ENCODE measurements at places on chromosomes 12 and 14.

GRCh38 chr14:54797556-54797955, 105.1 kb downstream of the GCH1 start:
- no peak for DNase-seq

DNA sequence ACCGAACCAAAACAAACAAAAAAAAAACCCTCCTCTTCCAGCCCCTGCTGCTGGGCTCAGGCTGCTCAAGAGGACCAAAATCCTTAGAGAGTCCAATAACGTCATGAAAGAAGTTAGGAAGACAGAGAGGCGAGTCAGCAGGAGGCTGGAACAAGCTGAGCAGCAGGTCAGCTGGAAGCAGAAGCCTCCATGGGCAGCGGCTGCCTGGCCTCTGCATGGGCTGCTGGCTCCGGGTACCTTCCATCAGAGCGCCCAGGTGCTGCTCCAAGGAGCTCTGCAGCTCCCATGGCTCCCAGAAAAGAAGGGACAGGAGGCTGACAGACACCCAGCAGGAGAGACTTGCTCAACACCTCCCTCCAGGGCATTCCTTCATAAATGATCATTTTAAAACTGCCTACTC, 3.2 kb upstream of the KRT2 start:
- no peak for DNase-seq

GRCh38 chr12:68138480-68138879, 21.1 kb downstream of the IFNG start:
- no peak for DNase-seq

DNA sequence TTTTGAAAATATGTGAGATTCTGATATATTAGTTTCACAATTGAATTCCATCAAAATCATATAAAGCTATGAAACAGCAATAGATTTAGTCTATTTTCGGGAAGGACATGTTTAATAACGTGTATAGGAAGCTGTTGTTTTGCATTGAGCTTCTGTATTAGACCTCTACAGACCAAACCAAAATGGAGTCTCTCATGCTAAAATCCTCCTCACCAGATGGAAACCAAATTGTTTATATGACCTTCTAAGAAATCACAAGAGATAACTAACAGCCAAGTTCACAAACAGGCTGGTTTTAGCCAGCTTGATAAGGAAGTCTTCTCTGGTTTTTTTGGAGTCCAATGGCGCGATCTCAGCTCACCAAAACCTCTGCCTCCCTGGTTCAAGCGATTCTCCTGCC, 23.9 kb downstream of the L2HGDH start:
- DNase-seq: no peak

DNA sequence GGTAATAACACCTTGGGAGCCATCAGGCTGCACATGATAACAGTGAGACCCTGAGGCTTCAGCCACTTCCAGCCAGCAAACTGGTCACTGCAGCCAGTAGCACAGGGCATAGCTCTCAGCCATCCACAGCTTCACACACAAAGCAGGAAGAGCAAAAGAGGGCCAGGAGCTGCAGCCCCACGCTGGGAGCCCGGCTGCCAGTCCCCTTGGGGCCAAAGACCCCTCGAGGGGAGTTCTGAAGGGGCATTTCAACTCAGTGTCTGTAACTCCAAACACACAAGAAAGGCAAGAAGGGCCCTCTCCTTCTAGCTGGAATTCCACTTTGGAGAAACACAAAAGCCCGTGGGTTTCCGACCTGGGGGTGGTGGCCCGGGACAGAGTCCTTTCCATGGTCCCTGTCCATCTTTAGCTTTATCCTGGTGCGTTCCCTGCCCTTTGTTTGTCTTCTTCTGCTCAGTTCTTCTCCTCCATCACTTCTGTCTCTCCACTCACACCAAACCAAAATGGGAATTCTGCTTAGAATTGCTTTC, 151.8 kb upstream of the FKBP4 start:
- no peak for DNase-seq

GRCh38 chr12:94172031-94172430, 23.7 kb downstream of the PLXNC1 start:
- DNase-seq: no peak

DNA sequence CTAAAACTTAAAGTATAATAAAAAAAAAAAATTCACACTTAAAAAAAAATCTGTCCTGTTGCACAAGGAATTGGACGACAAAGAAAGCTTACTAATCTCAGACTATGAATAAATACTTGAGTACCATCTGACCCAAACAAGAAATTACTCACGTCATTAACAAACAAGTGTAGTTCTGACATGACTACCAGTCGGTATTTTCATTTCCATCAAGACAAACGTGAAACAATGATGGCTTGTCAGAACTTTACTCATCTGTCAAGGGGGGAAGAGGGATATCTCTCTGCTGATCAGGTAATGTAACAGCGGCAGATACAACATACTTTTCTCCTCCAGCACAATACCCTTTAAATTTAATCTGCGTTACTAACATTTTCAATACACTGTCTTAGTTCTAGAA, 78.3 kb downstream of the CDK17 start:
- DNase-seq: no peak

DNA sequence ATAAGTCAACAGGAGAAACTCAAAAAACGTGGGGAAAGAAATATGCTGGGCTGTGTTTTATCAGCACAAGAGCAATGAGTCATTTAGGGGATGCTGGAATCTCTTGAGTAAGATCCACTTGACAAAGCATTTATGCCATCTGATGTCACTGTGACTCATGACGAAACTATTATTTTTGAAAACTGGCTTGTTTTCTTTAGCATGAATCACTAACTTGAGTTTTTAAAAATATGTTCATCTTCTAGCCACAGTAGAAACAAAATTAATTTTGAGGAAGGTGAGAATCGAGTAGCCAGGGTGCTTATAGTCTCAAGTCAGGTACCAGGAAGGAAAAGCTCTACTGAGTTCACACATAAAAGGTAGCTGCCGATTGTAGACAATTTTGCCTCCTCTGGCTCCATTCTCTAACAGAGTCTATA, 456.2 kb upstream of the MGAT4C start:
- DNase-seq: no peak

DNA sequence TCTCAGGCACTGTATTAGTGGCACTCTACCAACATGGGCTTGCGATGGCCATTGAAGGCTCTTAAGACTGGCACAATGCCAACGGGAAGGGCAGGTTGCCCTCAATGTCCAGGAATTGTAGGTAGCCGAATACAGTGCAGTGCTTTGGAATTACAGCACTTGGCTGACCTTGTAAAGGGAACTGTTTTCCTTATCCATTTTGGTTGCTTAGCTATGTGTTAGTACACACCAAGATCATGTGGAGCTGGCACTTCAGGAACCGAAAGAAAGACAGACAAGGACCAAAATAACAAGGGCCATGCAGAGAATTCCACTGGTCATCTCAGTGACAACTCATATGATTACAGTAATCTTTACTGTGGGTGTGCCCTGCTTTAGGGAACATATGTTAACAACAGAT, 72.7 kb downstream of the DYRK2 start:
- no peak for DNase-seq

- DNase-seq: no peak
Observed at GRCh38 chr12:121637231-121637914, 11.0 kb downstream of the ORAI1 start.

DNA sequence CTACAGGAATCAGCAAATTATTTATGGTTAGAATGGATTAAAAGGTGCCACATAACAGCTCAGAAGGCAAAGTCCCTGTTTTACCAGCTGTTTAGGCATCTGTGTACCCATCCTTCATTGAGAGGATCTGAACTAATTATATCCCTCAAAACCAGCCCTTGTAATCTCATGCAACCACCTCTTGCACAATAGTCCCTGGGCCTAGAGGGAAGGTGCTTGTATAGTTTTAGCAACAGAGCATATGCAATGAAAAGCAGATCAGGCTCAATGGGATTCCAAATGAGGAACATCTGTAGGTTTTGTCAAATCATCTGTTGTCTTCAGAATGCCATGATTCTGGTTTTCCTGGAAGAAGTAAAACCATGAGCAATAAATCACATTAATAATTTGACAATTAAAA, 26.0 kb upstream of the GLIPR1L2 start:
- DNase-seq: no peak

GRCh38 chr14:24187539-24187915, 1.1 kb downstream of the IPO4 start:
- no peak for DNase-seq

GRCh38 chr12:29147731-29148595, 1.1 kb upstream of the FAR2 start:
- DNase-seq: no peak

DNA sequence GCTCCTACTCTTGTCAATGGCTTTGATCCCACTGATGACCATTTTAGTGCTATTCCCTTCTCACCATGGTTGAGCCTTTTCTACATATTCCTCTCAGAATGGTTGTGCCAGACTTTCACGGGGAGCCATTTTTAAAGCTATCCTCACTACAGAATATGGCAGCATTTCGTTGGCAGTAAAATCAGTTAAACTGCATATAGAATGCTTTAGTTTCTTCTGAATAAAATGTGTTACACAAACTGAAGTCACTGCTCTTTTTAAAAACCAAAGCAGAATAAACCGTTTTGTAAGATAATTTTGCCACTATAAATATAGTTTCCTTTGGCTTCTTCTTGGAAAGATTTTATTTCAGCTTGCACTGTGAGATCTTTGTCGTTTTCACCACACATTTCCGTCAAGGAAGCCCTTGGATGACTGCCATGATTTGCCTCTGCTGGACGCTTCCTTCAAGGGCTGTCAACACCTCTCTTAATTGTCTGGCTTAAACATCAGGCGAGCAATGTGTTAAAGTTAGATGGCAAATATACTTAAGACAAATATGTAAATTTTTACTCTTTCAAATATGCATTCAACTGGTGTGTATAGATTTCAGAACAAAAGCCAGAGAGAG, 624.2 kb downstream of the DIO2 start:
- no peak for DNase-seq

DNA sequence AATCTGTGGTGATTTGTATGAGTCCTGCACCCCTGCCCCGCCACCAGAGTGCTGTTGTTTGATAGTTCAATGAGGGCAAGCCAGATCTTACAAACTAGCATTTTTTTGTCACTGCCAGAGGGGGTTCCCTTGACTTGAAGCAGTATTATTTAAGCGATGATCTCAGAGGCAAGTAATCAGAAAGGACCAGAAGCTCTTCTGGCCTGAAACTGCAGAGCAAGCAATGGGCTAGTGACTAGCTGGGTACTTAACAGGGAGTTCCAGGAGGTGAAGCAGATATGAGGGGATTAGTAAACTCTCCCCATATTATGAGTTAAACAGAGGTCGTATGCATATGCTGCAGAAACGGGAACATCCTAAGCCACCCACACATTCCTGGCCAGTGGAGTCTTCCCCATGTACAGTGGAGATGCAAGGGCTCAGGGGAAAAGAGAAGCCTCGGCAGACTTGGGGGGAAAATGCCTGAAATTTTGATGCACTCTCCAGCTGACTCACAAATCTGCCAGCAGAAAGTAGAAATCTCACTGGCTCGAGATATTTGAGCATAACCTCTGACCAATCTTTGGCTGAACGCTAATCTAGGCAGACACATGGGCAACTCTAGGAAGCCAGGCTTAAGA, 8.3 kb upstream of the CRACR2A start:
- no peak for DNase-seq

DNA sequence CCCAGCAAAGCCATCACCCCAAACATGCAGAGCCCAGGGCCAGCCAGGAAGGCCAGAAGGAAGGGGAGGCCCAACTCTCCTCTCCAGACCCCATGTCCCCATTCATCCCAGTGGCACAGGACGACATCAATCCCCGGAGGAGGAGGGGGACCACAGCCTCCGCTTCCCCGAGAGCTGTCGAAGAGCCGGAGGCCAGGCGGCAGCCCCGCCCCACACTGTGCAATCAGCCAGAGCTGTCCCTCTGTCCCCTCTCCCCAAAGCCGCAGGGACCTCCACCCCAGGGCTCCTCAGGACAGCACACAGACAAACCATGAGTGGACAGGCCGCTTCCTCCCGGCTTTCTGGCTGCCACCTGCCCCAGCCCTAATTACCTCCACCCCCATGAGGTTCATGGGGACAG, 16.8 kb downstream of the RAB35 start:
- no peak for DNase-seq

DNA sequence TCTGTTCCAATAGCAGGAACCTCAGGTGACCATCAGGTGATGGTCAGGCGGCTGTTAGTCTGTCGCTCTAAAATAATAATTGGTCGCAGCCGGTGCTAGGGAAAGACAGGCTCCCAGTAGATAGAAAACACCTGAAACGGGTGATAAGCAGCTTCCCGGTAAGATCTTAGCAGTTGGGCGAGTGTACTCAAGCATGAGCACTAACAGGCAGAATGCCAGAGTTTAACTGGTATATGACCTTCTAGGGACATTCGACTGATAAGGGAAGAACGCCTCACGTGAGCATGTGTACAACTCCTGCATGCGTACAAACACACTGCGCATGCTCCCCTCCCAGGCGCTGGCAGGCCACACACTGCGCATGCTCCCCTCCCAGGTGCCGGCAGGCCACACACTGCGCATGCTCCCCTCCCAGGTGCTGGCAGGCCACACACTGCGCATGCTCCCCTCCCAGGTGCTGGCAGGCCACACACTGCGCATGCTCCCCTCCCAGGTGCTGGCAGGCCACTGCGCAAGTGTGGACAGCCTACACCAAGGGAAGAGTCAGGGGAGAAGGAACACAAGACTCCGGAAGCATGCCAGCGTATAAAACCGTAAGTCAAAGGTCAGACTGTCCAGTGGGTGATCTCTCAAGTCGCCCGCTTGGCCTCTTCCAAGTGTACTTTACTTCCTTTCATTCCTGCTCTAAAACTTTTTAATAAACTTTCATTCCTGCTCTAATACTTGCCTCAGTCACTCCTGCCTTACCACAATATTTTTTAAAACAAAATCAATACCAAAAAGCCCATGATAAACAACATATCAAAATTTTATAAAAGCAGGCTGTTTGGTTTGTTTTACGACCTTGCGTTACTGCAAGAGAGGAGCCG, 24.5 kb downstream of the GPRC5D start:
- peak; percentile 72 for DNase-seq

DNA sequence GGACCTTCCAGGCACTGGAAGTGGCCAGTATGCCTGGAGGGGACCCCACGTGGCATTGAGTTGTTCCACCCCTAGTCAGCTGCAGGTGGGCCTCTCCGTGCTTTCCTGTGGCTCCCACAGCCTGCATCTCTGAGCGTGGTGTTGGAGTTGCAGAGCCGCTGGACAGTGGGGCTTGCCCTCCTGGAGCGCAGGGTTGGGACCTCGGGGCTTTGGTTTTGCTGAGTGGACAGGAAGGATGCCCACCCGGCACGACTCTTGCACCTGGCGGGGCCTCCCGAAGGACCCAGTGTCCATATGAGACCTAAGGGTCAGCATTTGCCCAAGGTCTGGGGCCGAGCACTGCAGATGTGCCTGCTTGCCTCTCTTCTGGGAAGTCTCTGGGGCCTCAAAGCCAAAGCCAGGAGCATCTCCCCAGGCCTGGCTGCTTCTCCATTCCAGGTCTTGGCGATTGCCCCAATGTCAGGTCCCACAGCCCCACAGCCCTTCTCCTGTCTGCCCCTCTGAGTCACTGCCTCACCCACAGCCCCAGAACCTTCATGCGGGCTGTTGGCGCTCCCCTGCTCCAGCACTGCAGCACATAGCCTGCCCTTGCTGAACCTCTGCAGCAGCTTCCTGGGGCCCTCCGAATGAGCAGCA, 1.5 kb downstream of the PACS2 start:
- no peak for DNase-seq
